ENCODE measurements at places on chromosomes 4 and X.

GRCh38 chr4:161629694-161630441, 533.9 kb downstream of the FSTL5 start:
- DNase-seq = peak; percentile 25

DNA sequence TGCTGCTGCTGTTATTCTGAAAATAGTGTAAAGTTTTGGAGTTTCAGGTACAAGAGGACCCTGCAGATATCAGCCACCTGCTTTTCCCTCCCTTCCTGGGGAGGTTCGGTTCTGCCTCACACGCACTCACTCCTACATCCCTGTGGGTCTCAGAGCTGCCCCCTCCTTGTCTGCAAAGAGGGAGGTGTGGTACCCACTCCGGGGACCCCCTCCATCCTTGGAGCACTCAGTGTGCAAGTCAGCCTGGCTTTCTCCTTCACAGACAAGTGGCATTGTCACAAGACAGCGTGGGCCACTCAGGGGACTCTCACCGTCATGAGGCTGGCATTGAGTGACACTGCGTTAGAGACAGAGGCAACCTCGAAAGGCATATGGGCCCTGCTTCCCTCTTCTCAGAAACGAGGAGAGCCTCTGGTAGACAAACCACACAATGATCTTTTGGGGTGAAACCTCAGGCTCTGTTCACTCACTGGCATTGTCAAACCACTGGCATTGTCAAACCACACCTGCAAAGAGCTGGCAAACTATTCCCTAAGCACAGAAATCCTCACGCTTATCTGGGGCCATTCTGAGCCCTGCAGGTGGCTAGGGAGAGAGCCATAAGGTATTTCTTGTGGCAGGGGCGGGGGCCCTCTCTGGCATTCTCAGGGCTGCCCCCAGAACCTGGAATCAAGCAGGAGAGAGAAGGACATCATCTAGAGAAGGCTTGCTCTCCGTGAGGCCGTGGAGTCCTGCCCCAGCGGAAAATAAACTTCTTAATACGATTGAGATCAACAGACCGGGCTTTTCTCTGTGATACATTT, 285.0 kb downstream of the SHOX start:
- no peak for DNase-seq

DNA sequence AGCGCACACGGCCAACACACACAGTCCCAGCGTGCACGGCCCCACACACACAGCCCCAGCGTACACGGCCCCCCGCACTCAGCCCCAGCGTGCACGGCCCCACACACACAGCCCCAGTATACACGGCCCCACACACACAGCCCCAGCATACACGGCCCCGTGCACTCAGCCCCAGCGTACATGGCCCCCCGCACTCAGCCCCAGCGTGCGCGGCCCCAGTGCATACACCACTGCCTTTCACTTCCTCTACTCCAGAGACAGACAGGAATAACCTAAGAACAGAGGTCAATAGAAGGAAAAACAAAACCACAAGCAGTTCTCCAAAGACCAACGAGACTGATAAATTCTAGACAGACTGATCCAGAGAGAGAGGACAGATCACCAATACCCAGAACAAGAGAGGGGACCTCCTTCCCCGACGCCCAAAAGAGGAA, 17.1 kb downstream of the GAK start:
- no peak for DNase-seq

DNA sequence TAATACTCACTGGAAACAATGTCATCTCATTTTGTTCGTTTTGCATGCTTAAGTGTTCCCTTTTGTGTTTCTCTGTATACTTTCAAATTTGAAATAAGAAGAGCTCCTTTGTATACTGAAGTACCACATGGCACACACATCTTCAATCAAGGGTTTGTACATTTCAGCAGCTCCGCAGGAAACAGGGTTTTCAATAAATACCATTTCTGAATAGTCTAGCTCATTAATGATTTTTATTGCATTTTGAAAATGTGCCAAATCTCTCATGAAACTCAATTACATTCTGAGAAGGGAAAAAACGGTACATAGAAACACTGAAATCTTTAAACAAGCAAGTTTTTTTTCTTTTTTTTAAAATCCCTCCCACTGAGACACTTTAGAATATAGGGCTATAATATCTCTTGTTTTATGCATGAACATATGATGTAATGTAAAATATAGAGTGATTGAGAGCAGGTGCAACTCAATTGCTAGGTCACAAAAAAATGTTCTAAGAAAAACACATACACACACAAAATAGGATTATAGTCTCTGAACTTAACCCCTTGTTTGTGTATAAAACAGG, 914.2 kb upstream of the PCDH7 start:
- no peak for DNase-seq

DNA sequence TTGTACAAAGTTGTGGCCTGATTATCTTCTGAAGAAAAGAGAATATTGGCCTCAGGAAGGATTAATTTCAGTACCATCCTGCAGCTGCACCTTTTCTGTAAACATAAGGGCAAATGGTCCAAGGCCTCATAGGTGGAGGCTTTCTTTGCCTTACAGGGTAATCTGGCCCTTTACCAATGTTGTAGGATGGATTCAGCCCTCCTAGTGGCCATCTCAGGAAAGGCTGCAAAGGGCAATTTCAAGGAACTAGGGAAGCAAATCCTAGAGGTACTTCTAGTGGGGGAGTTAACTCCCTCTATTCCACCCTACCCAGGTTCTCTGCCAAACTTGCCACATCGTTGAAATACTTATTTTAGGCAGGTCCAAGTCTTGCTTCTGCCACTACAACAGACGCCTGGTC, 57.6 kb downstream of the UGT2B11 start:
- no peak for DNase-seq

DNA sequence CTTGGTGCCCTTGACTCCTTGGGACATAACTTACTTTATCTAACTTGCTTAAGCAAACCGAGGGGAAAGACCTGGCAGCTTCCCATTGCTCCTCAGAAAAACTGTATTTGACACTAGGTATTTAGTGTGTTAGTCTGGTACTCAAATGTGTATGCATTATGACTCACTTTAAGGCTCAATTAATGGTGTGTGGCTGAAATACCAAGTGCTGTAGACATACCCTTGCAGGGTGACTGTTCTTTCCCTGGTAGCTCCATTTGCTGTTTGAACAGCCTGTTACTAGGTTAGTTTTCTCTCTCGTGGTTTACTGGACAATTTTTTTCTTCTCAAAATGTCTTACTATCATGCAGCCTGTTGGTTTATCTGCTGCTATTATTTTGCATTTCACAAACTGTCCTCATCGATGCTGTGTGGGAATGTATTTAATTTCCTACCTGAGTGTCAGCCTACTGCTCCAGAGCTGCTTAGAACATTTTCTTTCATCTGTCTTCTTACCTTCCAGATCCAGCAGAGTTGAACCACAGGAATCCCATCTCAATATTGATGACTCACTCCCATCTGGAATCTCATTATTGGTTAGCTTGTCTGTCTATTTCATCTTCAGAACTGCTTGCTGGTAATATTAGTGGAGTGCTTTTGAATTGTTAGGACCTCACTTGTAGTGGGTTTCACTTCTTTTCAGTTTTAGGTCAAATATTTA, 158.0 kb upstream of the FAT1 start:
- DNase-seq = peak; percentile 86

DNA sequence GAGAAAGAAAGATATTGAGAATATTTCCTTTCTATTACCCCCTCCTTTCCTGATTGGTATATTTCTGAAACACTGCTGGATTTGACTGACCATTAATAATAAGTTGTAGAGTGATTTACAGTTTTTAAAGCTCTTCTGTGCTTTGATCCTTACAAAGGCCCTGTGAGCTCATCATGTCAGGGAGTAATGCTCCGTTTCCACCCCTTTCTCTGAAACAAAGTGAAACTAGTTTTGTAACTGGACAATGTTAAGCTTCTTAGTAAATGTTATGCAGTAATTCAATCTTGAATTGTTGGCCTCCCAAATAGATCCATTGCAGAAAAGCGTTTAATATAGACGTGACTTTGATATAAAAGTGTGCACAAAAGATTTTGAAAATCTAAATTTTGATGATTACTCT, 190.1 kb upstream of the GNPDA2 start:
- DNase-seq = peak; percentile 2

DNA sequence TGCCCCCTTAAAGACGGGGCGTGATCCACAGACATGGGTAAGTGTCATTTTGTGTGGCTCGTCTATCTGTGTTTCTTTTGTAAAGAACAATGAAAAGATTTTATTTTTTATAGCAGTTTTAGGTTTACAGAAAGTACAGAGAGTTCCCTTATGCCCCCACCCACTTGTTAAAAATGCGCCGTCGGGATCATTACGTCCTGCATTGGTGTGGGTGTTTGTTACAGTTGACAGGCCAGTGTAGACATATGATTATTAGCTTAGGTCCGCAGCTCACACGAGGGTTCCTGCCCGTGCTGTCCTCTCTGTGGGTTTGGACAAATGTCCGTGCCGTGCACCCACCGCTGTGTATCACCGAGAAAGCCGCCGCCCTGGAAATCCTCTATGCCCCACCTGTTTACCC, 50.5 kb downstream of the RGS12 start:
- DNase-seq = no peak

DNA sequence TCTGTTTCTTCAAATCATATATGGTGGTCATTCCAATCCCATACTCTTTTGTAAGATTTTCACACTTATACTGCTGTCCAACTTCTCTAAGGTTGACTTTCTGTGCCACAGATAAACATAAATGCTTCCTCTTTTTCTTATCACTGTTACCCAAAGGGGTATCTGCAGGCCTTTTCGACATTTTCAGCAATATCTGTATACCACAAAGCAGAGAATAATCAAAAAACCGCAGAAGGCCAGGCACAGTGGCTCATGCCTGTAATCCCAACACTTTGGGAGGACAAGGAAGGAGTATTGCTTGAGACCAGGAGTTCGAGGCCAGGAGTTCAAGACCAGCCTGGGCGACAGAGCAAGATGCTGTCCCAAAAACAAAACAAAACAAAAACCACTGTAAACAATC, 3.1 kb upstream of the RFC1 start:
- DNase-seq = no peak

DNA sequence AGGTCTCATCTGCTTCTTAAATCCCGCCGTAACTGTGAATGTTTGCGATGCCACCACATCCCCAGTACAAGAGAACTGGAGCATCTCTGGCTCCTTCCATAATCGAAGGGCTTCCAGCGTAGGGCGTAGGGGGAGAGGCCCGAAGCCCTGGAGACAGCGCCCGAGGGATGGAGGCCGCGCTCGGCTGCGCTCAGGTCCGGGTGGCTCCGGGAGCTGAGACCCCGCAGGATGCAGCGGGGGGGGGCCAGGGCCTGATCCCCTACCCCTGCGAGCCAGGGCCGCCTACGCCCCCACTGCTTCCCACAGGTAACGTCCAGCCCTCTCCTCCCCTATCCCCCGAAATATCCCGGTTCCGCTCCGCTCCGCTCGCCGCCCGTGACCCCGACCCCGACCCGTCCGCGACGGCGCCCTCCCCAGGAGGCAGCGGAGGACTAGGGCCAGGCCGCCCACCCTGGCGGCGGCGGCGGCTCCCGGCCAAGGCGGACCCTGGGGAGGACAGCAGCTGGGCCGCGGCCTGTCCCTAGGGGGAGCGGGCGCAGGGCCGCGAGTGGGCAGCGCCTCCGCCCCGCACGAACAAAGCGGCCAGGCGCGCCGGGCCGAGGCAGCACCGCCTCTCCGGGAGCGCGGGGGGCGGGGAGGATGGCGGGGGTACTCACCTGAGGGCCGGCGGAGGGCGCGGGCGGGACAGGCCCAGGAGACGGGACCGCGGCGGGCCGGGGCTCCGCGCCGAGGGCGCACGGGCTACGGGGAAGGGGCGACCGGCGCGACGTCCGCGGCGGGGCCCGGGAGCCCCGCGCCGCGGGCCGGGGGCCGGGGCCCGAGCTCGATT, 723 bp downstream of the WDFY3 start:
- peak; percentile 32 for DNase-seq

DNA sequence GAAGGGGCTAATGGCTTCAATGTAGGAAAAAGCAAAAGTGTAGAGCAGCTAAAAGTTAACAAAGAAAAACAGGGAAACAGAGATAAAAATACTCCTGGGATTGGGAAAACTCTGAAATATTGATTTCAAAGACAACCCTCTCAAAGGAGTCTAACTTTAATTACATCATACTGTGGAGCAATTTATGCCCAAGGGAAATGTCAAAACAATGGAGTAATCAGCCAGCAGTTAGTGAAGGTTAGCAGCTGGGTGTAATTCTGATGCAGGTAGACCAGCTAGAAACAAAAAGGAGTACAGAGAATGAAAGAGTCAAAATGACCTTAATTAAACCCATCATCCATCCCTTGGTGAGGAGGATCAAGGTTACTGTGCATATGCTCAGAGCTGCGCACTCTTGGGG, 169.0 kb downstream of the ADAM29 start:
- no peak for DNase-seq

DNA sequence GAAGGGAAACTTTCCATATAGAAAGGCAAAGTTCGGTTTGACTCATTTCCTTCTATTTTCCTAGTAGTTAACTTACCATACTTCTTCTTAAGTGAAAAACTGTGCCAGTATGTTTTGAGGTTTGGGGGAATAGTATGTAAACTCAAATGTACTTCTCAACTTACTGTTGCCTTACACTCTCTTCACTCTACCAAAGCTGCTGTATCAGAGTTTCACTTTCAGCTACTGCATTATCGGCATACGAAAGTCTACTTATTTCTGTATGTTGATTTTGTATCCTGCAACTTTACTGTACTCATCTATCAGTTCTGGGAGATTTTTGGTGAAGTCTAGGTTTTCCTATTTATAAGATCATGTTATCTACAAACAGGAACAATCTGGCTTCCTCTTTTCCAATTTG, 932.7 kb downstream of the FAT4 start:
- DNase-seq = no peak

DNA sequence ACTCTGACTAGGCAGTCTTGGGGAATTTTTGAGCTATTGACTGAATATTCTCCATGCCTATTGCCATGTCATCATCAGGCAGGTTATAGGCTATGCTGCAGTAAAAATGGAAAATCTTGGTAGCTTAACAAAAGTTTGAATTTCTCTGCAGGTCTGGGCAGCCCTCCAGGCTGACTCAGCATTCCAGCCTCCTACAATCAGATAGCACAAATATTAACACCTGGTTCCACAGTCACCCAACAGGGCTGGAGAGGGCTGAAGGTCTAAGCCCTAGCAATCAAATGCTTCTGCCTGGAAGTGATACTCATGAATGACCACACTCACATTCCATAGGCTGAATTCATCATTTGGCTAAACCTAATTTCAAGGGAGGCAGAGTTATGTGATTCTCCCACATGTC, 9.6 kb upstream of the PPP3CA start:
- DNase-seq = peak; percentile 97

DNA sequence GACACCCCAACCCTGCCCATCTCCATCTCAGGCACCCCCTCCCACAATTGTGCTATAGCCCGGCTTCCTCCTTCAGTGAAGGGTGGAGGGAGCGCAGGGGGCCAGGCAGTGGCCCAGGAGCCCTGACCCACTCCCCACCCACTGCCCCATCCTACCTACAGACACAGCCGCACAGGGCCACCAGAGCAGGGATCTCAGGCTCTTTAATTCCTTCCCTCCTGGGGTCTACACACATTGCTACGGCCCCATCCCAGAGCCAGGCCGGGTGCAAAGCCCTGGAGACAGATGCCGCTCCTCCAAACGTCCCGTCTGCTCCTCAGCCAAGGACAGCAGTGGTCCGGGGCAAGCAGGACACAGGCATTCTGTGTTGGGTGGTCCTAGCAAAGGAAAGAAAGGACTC, 12.8 kb upstream of the DUSP9 start:
- no peak for DNase-seq

- DNase-seq = no peak
Observed at GRCh38 chr4:127852661-127853060, 28.0 kb upstream of the PLK4 start.

Measured in fibroblast of skin of right quadriceps (primary cell).